HT-29 (cell line): ENCODE measurements at places on chromosomes 5 and 9. TPM values are rescaled to one million over a fixed set of nuclear protein-coding genes. Genes with fewer than 3 reads are reported as not detected.

The BNC2 gene
- not detected in 2 replicates for total RNA-seq

- DNase-seq, result no peak
Measured at GRCh38 chr5:170362656-170363055, 26.5 kb downstream of the KCNMB1 start.

GRCh38 chr9:114303977-114304376 lies 18.9 kb upstream of the ORM1 start:
- DNase-seq, result no peak

GRCh38 chr9:20630241-20630943 lies 8.1 kb upstream of the MLLT3 start:
- DNase-seq, result no peak

GRCh38 chr9:115378758-115379157 lies 260.8 kb upstream of the TNC start:
- no peak for DNase-seq
